ENCODE measurements at places on chromosomes 6 and 20.

DNA sequence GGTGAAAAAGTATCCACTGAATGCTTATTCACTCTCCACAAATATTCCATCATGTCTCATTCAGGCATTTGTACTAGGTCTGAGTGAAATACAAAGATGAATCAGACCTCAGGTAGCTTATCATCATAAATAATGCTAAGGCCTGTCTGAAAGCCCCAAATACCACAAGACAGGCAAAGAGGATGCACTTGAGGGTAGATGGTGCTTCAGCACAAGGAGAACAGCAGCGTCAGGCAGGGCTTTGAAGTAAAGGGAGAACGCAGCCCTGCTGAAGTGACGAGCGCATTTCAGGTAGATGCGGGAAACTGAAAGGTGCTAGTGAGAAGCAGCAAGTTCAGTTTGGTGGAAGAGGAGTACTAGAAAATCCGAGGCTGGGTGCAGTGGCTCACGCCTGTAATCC is 38.7 kb downstream of the MAP3K5 start:
- no peak for DNase-seq

DNA sequence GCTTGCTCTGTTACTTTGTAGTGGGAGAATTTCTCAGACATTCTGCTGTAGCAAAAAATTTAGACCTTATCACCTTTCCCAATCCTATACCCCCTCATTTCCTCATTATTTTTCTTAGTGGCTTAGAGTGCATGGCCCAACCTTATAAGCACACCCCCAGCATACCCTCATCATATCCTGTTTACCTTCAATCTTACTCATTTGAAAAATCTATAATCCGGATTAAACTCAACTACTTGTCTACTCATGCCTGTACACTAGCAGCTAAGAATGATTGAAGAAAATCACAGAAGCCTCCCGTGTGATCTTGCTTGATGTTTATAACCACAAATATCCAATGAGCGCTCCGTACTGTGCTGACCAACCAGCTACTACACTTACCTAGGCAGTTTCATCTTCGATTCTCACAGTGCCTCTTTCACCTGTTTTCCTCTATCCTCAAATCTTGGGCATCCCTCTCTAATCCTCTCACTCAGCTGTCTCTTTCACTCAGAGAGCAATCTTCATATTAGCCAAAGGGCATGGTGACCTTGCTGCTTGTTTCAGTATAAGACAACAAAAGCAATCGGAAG is 36.6 kb downstream of the AIG1 start:
- no peak for DNase-seq

DNA sequence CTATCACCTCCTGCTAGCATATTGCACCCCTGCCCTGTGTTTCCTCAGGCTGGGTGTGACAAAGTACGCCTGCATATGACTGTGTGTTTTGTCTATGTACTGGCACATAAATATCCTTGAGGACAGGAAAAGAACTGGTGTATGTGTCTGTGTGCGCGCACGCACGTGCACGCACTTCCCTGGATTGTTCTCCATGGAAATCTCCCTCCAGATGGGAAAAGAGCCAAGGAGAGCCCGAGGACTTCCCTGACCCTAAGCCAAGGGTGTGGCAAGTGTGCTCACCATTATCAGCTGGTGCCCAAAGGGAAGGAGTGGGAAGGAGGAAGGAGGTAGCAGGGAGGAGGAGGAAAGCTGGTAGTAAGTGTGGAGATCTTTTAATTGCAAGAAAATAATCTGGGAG is 117.6 kb downstream of the HIVEP2 start:
- no peak for DNase-seq

DNA sequence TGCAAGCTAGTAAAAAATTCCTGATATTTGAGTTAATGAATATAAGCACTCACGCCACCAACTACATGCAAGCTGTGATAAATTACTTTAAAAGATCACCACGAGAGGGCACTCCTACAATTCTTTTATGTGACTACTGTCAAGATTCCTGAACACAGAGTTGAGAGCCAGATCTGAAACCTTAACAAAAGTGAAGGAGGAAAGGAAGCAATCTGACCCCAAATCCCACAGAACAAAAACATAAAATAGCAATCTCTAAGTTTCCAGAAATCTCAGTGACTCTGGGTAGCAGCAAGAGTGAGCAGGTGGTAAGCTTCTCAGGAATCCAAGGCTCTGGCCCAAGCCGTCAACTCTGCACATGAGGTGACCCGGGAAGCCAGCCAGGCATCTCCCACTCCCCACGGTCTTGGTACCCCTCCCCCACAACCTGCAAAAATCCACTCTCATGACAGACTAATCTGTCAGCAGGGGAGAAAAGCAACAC is 55.1 kb downstream of the STAU1 start:
- peak; percentile 59 for DNase-seq

DNA sequence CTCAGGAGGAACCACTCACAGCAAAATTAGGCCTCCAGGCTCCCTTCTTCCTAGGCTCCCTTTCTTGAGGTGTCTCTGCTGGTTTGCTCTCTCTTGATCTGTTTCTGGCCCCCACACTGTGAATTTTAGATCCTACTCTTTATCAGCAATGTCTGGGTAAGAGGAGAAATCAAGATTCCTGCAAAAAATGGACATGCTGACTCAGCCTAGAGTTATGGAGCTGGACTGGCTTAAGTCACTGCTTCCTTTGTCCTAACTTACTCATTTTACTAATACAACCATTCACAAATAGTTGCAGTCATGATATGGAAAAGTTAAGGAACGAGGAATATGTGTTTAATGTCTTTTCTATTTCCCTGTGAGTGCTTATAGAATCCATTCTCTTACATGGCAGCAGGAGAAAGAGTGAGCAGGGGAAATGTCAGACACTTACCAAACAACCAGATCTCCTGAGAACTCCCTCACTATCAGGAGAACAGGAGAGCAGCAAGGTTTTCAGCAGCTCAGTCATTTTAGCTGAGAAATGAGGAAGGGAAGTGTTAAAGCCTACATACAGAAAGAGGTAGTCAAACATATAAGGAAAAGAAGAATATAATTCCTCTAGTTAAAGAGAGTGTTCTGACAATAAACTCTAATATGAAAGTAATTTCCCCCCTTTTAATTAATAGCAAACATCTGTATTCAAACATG is 160.8 kb downstream of the PDE7B start:
- peak; percentile 96 for DNase-seq

DNA sequence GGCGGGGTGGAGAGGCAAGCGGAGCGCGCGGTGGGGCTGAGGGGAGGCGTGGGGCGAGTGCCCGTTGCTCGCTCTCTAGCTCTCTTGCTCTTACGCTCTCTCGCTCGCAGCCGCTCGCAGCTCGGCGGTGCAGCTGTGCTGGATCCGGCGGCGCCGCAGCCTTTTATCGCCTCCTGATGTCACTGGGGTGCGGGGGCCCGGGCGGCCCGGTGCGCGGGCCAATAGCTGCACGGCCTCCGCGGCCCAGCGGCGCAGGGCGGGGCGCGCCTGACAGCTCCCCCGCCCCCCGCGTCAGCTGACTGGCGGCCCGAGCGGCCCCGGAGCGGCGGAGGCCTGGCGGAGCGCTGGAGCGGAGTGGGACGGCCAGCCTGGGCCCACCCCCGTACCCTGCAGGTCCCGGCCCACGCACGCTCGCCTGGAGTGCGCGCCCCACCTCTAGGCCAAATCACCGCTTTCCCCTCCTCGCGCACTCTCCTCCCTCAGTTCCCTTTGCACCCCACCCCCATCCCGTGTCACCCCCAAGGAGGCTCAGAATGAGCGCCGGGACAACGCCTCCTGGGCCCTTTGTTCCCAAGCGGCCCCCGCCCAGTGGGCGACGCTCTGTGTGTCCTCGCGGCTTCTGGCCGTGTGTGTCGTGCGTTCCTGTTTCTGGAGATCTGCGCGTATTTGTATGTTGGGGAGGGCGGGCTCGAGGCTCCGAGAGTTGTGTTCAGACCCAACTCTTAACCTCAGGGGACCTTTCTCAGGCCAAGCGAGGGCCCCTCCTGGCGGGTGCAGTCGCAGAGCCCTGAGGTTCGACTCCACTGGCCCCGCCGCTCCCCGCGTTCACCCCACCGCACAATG is at the start of gene MAFB:
Gene MAFB, minus strand, starts transcription at position 137 of the 843 bp plus-strand sequence. CDS start 386 bp downstream, outside the sequence.
- peak; percentile 76 for DNase-seq

DNA sequence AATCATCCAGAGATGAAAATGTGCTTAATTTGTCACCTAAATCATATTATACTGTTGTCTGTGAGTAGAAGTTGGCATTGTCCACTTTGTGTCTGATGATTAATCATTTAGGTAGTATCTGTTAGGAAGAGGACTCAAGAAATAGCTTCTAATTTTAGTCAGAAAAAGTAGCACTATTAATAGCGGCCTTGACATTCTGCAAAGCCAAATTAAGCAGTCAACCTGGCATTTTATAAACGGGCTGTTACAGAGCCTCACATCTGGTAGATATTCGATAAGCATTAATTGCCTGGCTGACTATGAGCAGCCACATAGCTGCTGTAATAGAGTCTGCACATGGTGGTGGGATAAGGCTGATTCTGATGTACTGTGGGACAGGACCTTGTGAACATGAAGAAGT is 99.5 kb downstream of the KLHL32 start:
- no peak for DNase-seq

- no peak for DNase-seq
Observed at GRCh38 chr20:8639112-8639778, 429.6 kb upstream of the PLCB4 start.

GRCh38 chr6:6008089-6008647 is 1.4 kb upstream of the NRN1 start:
- DNase-seq, result no peak

DNA sequence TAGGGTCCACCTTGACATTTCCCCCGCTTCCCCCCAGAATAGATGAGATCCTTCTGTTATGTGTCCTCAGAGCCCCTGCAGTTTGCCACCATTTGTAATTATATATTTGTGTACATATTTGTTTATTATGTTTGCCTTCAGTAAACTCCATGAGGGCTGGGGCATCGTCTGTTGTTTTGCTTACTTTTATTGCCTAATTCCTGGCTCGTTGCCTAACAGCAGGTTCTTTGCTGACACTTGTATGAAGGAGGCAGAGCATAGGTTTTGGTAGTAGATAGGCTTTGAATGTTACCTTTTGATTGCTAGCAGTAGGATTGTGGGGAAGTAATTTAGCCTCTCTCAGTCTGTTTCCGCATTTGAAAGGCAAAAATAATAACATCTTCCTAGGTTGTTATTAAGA is 9.9 kb downstream of the MAP3K4 start:
- DNase-seq, result no peak

GRCh38 chr6:118468682-118469465 is 79.2 kb upstream of the PLN start:
- peak; percentile 26 for DNase-seq

- no peak for DNase-seq
Observed at GRCh38 chr6:83152913-83153312, 40.2 kb downstream of the PGM3 start.

DNA sequence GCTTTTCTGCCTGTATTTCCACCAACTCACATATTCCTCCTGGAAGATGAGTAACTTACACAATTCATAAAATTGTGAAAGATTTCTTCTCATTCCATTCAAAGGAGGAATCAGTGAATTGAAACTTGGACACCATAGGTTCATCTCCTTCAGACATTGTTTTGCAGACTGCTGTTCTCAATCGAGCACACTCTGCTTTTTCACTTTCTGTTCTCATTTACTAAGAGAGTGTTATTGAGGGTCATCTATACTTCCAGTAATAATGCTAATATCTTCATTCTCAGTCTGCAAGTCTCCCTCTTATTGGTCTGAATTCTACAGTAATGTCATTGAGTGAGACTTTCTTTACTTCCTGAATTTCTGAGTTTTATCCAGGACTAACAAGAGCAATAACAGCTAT is 67.5 kb upstream of the FUT9 start:
- DNase-seq, result no peak

DNA sequence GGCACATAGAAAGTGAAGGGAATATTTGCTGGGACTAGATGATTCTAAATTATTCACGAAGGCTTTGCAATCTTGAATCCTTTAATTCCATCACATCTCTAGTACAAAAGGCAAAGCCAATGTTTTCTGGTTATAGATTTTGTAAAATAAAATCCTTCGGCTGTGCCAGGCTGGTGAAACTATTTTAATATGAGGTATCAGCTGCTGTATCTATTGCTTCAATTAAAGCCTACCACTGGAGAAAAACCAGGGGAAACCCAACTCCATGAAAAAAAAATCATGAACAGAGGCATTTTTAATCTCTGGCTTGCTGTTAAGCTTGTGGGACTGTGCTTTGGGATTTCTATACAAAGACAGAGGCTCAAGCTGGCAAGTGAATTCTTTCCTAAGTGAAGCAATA is 271.8 kb downstream of the QKI start:
- no peak for DNase-seq

DNA sequence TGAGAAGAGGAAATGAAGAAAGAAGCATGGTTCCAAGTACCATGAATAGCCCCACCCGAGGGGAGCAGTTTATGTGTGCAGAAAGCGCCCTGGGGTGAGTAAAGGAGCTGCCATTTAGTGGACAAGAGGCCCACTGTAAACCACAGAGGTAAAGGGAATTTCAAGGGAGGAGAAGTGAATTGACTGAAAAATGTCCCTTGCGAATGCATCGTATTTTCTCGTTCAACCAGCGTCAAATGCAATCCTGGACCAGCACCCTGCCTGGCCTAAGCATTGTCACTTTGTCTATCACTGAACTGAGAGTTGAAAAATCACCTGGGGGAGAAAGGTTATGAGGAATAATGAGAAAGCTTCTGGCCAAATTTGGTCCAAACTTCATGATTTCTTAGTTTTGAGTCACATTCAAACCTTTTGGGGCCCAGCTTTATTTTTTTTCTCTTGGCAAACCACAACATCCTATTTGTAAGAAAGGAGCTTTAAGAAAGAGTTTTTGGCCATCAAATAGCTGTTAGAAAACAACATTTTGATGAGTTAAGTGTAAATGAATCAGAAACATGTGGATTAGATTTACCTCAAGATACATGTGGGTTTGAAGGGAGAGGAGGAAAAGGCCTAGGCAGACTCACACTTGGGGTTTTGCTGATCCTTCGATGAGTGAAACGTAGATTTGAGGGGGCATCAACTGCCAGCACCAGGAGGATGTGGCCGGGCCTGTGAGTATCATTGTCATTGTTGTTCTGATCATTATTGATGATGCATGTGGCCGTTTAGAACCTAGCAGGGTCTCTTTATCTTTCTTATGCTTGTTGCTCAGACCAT is 214.0 kb downstream of the CLIC5 start:
- DNase-seq, result peak; percentile 31

DNA sequence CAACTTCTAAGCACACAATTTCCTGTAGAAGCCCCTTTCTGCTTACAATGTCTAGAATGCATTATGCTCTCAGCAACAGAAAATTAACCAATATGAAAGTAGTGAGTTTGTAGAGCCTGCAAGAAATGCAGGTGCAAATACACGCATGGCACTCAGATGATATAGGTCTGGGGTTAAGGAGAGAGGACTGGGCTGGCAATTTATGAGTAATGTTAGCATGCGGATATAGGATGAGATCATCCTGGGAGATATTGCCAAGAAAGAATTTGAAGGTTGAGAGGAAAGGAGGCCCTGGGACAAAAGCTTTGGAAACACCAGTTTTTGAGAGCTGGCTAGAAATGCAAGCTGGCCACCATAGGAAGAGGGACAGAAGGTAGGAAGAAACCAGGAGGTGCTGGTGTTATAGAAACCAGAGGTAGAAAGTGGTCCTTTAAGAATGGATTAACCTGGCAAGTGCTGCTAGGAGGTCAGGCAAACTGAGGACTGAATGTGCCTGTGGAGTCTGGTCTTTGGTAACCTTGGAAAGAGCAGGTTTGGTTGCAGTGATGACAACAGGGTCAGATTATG is 183.2 kb upstream of the MYLIP start:
- DNase-seq, result peak; percentile 25

GRCh38 chr6:72651174-72651573 is 29.3 kb downstream of the KCNQ5 start:
- no peak for DNase-seq
